ENCODE measurements at places on chromosomes 1 and 21.

GRCh38 chr1:205535866-205536758, 31.6 kb downstream of the CDK18 start:
- DNase-seq: no peak

DNA sequence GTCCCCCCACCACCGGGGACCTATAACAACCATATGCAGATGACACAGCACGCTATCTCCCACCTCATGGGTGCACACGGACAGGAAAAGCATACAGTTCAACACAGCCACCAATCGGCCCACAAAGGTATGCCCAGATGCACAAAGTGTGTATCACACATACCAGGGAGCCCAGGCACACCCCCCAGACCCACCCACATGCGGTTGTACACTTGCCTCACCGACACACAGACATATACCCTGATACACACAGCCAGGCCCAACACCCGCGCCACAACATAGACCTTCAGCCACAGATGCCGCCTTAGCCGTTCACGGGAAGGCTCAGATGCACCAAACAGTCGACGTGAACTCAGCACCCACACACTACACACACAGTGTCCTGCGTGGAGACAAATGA, 5.5 kb downstream of the CROCC start:
- DNase-seq: no peak

DNA sequence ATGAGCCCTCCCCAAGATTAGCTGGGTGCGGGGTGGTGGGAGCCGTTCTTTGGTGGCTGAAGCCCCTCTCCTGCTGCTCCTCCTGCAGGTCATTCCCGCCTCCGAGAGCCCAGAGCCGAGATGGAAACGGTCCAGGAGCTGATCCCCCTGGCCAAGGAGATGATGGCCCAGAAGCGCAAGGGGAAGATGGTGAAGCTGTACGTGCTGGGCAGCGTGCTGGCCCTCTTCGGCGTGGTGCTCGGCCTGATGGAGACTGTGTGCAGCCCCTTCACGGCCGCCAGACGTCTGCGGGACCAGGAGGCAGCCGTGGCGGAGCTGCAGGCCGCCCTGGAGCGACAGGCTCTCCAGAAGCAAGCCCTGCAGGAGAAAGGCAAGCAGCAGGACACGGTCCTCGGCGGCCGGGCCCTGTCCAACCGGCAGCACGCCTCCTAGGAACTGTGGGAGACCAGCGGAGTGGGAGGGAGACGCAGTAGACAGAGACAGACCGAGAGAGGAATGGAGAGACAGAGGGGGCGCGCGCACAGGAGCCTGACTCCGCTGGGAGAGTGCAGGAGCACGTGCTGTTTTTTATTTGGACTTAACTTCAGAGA, 448 bp downstream of the G0S2 start:
- peak; percentile 29 for DNase-seq

- no peak for DNase-seq
These were observed 76.7 kb upstream of the GPR88 start for GRCh38 chr1:100461222-100461621.

DNA sequence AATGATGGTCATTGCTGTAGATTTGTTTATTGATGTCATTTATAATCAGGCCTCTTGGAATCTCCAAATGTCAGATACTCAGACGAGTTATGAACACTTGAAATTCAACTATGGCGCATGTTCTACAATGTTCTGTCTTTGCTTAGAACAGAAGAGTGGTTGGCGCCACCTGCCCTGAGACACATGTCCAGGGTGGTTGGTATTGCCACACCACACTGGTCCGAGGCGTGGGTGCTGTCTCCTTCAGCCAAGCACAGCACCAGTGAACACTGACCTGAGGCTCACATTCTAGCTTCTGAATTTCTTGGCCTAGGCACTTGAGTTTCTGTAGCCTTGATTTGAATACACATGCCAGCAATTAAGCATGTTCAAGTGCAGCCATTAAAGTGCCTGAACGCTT, 10.1 kb upstream of the BMP8A start:
- no peak for DNase-seq

DNA sequence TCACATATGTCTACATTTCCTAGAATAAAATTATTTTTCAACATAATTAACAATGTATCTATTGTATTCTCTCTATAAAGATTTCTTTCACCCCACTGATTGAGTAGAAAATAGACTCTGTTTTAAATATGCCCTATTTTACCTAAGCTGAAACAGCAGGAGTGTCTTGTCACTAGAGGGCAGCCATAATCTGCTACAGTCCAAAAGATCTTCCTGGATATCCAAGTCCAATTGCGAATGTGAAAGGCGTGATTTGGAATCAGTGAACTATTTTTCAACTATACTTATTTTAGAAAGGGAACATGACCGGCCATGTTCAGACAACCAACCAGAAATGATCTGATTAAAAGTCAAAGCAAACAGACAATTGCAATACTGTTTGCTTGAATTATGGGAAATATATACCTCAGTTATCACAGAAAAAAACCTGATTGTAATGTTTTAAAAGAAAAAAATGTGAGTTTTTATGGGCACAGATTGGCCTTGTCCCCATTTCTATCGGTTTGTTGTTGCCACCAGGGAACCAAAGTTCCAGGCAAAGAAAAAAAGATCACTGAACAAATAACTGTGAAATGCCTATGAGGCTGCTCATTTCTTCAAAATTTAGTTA, 1211.0 kb upstream of the ADGRL4 start:
- DNase-seq: peak; percentile 59

- no peak for DNase-seq
These were observed 60.8 kb downstream of the DHRS3 start for GRCh38 chr1:12556957-12557935.

DNA sequence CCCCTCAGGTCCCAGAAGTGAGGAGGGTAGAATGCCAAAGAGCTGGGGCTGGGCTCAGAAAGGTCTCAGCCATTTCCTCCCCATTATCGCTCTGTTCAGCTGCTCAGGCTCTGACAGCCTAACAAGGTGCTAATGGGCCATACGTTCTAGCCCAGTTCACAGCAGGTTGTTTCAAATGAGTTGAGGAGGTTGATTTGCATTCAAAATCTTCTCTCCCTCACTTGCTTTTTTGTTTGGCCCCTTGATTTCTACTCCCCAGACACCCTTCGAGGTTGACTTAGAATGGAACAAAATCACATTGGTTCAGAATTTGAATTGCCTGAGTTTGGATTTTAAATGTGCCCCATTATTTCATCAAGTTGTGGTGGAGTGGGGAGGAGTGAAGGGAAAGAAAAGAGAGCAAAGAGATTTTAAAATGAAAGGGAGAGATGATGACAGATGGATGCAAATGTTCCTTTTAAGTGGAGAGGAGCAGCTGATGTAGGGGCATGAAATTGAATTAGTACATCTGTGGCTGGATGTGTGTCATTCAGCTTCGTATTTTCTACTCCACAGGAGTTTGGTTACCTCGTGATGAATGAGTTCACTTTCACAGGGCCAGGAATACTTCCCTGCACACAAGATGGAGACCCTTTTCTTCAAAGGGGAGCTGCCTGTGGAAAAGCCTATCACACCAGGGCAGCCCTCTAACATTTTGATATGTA, 425.8 kb upstream of the CAMK1G start:
- no peak for DNase-seq

DNA sequence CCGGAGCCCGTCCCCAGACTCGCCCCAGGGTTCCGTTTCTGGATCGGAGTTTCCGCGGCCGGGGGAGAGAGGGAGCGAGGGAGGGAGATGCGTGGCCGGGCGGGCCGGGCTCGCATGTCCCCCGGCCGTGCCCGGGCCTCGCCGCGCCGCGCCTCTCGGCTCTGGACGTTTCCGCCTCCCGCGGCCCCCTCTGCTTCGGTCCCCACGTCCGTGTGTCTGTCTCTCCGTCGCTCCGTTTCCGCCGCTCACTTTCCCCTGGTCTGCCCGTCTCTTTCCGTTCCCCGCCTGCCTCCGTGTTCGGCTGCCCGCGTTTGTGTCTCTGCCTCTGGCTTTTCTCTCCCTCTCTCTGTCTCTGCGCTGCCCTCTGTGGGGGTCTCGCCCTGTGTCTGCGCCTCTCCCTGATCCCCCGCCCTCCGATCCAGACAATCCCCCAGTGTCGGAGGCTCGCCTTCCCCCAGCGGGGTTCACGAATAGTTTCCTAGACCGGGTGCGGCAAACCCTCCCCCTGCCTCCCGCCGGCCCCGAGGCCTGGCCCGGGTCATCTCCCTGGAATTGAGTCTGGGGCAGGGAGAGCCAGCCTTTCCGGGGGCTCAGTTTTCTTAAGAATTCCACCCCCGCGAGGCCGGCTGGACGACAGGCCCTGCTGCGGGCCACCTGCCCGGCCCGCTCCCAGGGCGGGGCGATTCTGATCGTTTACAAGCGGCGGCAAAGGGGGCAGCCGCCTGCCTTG, 735 bp downstream of the NBL1 start:
- no peak for DNase-seq

DNA sequence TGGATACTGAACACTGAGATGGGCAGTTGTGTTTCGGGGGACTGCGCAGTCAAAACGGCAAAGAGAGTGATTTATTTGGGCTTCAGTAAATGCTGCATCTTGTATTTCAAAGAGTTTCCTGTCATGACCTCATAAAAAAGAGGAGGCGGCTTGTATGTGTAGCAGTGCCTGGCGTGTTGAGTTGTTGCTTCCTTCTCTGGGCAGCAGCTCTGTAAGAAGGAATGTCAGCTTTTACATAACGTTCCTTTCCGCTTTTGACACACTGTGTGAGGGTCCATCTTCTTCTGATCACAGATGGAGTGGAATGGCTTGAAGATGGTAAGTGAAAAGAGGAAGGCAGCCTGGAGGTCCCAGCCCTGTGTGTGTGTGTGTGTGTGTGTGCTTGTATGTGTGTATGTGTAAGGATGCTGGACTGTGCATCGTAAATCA, 941 bp downstream of the ELAVL4 start:
- DNase-seq: no peak

DNA sequence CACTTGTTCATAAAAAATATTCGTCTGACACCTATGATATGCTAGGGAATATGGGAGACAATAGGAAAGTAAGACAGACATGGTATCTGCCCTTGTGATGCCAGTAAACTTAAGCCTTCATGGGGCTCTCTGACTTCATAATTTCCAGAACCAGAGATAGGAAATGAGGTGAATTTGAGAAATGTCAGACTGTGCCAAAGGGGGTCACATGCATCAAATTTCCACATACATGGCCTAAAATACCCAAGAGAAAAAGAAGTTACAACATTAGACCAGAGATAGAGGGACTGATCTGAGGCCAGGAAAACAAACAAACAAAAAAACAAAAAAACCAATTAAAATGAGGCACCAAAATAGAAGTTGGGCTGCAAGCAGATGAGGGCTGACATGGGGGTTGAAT, 75.7 kb downstream of the DISC1 start:
- DNase-seq: no peak

All from kidney glomerular epithelial cell (primary cell).